ENCODE measurements at places on chromosomes 12 and 14.

GRCh38 chr14:93303659-93304058 lies 29.2 kb downstream of the BTBD7 start:
- peaks cover 8% of the 10 kb centered on the region for H3K4me1 ChIP-seq
- no peaks in the 10 kb centered on the region for H3K27me3 ChIP-seq
- H3K27ac ChIP-seq, result no peak overlapping the region
- no peaks in the 10 kb centered on the region for H3K36me3 ChIP-seq

- no peaks in the 10 kb centered on the region for H3K36me3 ChIP-seq
- no peak overlapping the region for H3K27ac ChIP-seq
- no peaks in the 10 kb centered on the region for H3K27me3 ChIP-seq
- no peak for DNase-seq
- H3K4me1 ChIP-seq, result peaks cover 15% of the 10 kb centered on the region
Observed at GRCh38 chr12:10196210-10196609, 16.5 kb upstream of the GABARAPL1 start.

GRCh38 chr14:52988139-52988538 lies 37.3 kb upstream of the FERMT2 start:
- H3K27me3 ChIP-seq, result no peaks in the 10 kb centered on the region
- DNase-seq, result no peak
- no peaks in the 10 kb centered on the region for H3K4me1 ChIP-seq
- H3K4me3 ChIP-seq, result no peak overlapping the region

GRCh38 chr12:33536431-33536830 lies 96.8 kb upstream of the SYT10 start:
- no peak for DNase-seq
- H3K27me3 ChIP-seq, result no peaks in the 10 kb centered on the region
- H3K4me1 ChIP-seq, result no peaks in the 10 kb centered on the region
- no peak overlapping the region for H3K27ac ChIP-seq

DNA sequence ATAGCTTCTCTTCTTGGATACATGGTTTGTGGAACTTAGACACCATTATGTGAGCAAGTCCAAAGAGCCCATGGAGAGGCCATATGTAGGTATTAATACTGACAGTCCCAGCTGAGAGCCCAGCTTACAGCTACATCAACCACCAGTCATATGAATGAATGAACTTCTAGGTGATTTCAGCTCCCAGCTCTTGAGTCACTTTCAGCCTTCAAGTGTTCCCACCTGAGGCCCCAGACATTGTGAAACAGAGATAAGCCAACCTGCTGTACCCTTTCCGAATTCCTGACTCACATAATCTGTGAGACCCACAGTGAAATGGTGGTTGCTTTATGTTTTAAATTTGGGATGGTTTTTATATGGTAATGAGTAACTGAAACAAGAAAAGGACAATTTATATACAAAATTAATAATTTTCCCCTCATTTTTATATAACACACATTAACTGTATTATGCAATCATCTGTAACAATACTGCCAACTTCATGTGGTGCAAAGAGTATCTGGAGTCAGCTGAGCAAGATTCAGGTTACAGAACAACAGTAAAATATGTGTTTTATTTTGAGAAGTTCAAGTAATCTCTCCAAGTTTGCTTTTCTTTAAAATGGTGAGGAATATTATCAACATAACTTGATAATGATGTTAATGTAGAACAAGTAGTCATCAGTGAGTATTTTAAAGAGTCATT lies 27.7 kb upstream of the FBXO33 start:
- no peaks in the 10 kb centered on the region for H3K27me3 ChIP-seq
- DNase-seq, result no peak
- H3K4me1 ChIP-seq, result no peaks in the 10 kb centered on the region
- H3K27ac ChIP-seq, result no peak overlapping the region
- H3K36me3 ChIP-seq, result no peaks in the 10 kb centered on the region
- no peak overlapping the region for H3K4me3 ChIP-seq

DNA sequence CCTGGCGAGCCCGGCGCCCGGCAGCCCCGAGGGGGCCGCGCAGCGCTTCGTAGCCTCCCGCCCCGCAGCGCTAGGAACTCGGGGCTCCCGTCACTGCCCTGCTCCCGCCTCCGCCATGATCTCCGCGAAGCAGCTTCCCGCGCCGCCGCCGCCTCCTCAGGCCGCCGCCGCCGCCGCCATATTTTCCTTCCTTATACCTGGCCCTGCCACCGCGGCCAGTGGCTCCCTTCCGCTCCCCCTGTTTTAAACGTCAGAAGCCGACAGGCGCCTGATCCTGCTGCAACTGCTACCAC lies 286 bp downstream of the PPP4R3A start:
- peak overlapping the region; percentile 47 for H3K4me3 ChIP-seq
- 0 out of 2 replicates have a peak, but pooled peaks cover 11% of the 10 kb centered on the region for H3K4me1 ChIP-seq
- H3K27me3 ChIP-seq, result no peaks in the 10 kb centered on the region
- no peak for DNase-seq
- H3K36me3 ChIP-seq, result peaks cover 1% of the 10 kb centered on the region

- H3K27ac ChIP-seq, result no peak overlapping the region
- DNase-seq, result no peak
- H3K4me3 ChIP-seq, result no peak overlapping the region
- no peaks in the 10 kb centered on the region for H3K36me3 ChIP-seq
- no peaks in the 10 kb centered on the region for H3K4me1 ChIP-seq
Observed at GRCh38 chr12:38175538-38175937, 141.0 kb upstream of the ALG10B start.

DNA sequence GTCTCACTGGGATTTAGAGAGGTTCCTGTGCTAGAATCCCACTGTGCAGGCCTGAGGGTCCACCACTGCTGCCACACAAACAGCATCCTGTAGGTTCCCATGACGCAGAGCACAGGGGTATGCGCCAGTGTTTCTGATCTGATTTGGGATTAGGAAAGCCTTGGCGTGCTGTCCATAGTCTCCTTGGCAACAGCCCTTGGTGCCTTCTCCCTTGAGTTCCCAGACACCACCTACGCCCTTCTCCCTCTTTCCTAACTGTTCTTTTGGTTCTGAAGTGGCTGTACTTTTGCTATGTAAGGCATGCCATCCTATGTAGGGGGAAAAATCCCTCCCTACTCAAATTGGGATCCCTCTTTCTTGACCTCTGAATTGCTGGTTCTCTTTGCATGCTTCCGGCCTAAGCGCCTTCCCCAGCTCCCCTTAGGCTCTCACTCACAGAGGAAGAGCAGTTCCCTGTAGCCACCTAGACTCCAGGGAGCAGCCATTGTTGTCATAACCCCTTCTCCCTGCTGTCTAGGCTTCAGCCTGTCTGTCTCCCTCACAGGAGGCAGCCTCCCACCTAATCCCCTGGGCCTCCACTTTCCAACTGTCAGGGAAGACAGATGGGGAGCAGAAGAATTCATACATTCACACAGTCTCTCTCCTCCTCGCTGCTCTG lies 14.8 kb upstream of the RIC8B start:
- DNase-seq, result no peak
- H3K27ac ChIP-seq, result no peak overlapping the region
- no peaks in the 10 kb centered on the region for H3K4me1 ChIP-seq
- no peaks in the 10 kb centered on the region for H3K27me3 ChIP-seq
- no peaks in the 10 kb centered on the region for H3K36me3 ChIP-seq

GRCh38 chr14:37150414-37150813 lies 22.0 kb downstream of the SLC25A21 start:
- peak; percentile 48 for DNase-seq
- H3K27me3 ChIP-seq, result no peaks in the 10 kb centered on the region

- H3K4me3 ChIP-seq, result no peak overlapping the region
- no peak overlapping the region for H3K27ac ChIP-seq
- H3K27me3 ChIP-seq, result no peaks in the 10 kb centered on the region
- DNase-seq, result no peak
- no peaks in the 10 kb centered on the region for H3K36me3 ChIP-seq
- no peaks in the 10 kb centered on the region for H3K4me1 ChIP-seq
Observed at GRCh38 chr12:41189395-41190251, 1.5 kb downstream of the PDZRN4 start.

DNA sequence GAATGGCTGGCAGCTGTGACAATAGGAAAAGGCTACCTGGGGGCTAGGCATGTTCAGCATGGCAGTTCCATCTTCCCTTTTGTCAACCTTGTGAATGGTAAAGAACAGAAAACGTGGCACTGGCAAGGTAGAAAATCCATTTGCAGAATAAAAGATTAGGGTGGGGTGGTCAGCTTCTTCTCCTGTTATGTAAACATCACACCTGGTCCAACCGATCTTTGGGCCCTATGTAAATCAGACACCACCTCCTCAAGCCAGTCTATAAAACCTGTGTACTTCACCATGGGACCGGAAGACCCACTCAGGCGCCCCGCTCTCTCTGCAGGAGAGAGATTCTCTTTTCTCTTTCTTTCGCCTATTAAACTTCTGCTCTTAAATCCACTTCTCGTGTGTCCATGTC lies 19.6 kb upstream of the TMEM30B start:
- no peak overlapping the region for H3K27ac ChIP-seq
- no peak for DNase-seq
- no peak overlapping the region for H3K4me3 ChIP-seq
- no peaks in the 10 kb centered on the region for H3K27me3 ChIP-seq
- no peaks in the 10 kb centered on the region for H3K36me3 ChIP-seq

GRCh38 chr14:69682136-69682535 lies 70.7 kb downstream of the SUSD6 start:
- no peaks in the 10 kb centered on the region for H3K27me3 ChIP-seq
- H3K27ac ChIP-seq, result no peak overlapping the region
- no peaks in the 10 kb centered on the region for H3K36me3 ChIP-seq
- H3K4me3 ChIP-seq, result no peak overlapping the region
- no peak for DNase-seq
